ENCODE measurements at places on chromosomes 7 and 10.

- no peak for DNase-seq
Observed at GRCh38 chr10:8950978-8951377, 896.5 kb downstream of the GATA3 start.

DNA sequence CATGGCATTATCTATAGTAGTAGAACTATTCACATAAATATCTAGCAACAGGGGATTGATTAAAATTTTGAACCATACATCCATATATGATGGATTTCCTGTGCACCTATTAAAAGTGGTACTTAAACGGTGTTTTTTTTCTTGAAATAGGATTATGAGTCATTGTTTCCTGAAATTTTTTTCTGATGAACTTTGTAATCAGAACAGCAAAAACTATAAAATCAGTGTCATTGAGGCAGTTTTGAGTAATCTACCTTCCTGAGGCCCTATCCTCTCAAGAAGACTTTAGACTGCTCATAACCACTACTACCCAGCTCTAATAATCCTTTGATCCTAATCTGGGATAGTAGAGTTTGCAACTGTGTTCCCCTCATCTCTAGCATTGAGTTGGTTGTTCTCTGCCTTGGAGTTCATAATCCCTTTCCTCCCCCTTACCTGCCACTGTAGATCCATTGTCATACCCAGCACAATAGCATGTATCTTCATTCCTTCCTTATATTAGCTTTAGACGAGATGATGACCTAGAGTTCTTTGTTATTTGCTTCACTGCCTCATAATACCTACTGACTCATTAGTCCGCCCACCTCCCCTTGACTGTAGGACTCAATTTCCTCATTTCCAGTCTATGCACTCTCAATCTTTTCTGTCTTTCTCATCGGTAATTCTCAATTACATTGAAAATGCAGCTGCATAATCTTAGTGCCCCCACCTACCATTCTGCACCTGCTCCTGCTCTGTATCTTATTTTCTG lies 133.4 kb downstream of the LRRC4 start:
- DNase-seq: no peak

DNA sequence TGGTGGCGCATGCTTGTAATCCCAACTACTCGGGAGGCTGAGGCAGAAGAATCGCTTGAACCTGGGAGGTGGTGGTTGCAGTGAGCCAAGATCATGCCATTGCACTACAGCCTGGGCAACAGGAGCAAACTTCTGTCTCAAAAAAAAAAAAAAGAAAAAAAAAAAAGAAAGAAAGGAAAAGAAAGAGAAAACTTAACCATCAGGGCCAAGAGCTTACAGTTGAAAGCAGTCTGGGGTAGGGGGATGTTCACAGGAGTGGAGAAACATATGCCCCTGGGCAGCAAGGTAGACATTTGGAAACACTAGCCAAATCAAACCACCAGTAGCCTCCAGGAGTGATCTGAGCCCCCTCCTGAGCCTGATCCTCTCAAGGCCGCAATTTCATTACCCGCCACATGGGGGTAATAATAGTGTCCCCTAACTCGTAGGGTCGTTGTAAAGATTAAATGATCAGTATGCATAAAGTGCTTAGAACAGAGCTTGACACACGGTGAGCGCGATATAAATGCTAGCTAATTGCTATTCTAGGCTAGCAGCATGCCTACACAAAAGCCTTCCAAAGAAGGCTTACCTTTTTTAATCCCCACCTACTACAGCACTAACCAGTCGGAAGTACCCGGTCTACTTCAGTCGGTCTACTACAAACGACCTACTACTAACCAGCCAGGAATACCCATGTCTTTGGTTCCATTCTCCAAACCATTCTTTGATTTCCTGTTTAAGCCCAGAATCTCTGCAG lies 274.3 kb upstream of the NEBL start:
- peak; percentile 13 for DNase-seq

- DNase-seq: peak; percentile 92
Observed at GRCh38 chr10:114173921-114174694, at the start of gene CCDC186. TSS of gene CCDC186 (minus strand) at chr10:114174203. CDS start at chr10:114163268, 10,935 bp downstream.

DNA sequence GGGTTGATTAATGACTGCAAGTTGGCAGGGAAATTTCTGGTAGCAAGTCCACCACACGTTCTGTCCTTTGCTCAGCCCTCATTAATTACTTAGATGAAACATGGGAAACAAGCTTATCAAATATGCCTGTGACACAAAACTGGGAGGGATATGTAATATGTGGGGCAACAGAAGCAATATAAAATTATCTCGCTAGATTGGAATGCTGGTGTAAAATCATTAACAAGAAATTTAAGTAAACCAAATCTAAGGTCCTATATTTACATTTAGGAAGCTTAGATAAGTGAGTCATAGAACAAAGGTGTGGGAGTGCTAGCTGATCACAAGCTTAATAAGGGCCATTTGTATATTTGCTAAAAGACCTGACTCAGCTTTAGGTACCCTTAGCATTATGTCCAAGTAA lies 23.5 kb downstream of the TRPV5 start:
- no peak for DNase-seq

DNA sequence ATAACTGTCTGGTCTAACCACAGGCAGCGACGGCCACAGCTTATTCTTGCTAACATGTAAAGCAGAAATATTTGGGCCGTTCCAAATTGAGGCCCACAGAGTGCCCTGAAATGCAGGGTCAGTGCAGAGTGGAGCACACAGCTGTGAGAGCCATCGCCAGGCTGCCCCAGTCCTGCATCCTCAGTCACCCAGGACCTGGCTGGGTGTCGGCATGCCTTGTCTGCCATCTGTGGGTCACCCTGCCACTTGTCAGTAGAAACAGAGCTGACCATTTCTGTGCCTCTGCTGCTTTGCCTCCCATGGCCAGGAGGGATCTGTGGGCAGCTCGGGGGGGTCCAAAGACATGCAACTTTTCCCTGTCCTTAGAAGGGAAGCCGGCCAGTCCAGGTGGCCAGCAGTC lies 57.3 kb upstream of the BTBD16 start:
- no peak for DNase-seq

DNA sequence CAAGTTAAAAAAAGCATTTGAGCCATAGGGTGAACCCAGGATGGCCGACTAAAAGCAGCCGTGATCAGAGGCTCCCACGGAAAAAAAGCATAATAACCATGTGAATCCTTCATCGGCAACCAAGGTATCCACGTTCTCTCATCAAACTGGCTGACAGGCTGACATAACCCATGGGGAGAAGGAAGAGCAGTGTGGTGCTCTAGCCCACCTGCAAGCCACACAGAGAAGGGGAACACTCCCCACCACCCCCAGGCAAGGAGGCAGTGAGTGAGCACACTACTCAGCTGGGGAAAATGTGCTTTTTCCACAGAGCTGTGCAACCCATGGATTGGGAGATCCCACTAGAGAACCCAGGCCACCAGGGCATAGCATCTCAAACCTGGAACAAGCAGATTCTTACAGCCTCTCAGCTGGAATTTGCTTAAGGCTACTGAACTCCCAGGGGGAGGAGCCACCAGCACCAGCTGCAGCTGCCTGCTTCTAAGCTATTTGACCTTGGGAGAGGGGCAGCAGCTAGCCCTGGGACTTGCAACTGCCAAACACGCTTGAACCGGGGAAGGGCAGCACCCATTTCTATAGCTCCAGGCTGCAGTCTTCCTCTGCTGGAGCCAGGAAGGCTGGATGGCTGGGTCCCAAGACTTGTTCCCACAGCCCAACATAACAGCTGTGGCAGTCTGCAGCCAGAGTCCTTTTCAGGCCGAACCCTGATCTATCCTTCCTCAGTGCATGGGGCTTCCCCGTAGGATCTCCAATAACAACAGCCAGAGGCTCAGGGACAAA lies 178.2 kb upstream of the NRG3 start:
- DNase-seq: no peak

DNA sequence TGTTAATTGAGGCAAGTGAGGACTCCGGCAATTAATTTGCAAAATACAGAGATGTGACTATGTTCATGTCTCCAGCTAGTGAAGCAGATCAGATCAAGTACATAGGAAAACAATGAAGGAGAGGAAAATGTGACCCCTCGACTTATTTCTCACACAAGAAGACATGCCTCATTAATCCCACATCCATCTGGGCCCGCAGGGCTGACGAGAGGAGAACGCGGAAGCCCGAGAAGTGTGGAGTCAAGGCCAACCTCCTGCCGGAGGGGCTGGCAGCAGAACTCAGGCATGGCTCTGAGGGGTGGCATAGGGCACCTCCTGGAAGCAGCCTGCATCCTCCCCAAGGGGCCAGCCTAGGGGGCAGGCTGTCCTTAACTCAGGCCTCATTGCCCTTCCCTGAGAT lies 54.4 kb downstream of the ZNF503 start:
- no peak for DNase-seq

DNA sequence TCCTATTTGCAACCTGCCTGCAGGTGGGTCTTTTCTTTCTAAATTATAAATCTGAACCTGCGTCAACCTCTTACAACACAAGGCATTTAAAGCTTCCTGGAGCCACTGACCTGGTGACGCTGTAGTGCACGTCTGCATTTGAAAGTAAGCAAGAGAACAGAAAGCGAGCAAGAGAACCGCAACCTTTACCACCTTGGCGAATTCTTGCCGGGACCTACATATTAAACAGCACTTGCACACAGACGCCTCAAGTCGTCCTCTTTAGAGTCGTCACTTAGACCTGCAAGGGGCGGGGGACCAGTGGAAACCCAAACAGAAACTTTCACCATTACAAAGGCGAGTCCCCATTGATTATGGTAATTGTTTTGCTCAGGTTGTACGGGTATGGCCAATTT lies 9.5 kb downstream of the GLI3 start:
- no peak for DNase-seq

GRCh38 chr7:75584354-75584753 lies 92.2 kb downstream of the SPDYE5 start:
- DNase-seq: no peak

GRCh38 chr7:42714356-42714755 lies 197.5 kb downstream of the C7orf25 start:
- no peak for DNase-seq

DNA sequence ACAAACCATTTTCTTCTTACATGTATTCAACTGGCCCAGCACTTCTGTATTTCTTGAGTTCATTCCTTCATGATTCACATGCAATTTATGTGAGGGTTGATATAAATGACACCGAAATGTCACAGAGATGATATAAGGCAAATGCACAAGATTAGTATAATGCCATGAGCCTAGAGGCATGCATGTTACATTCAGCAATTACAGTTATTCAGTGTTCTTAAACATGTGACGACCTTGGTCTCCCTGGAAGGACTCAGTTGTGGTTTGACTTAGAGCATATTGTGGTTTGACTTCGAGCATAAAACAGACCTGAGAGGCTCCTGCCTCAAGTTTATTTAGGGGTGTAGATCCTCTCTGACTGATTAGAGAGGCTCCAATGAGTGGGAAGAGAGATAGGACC lies 752.1 kb upstream of the POM121L12 start:
- no peak for DNase-seq

- DNase-seq: peak; percentile 20
Observed at GRCh38 chr7:21352540-21353387, 75.1 kb upstream of the SP4 start.

DNA sequence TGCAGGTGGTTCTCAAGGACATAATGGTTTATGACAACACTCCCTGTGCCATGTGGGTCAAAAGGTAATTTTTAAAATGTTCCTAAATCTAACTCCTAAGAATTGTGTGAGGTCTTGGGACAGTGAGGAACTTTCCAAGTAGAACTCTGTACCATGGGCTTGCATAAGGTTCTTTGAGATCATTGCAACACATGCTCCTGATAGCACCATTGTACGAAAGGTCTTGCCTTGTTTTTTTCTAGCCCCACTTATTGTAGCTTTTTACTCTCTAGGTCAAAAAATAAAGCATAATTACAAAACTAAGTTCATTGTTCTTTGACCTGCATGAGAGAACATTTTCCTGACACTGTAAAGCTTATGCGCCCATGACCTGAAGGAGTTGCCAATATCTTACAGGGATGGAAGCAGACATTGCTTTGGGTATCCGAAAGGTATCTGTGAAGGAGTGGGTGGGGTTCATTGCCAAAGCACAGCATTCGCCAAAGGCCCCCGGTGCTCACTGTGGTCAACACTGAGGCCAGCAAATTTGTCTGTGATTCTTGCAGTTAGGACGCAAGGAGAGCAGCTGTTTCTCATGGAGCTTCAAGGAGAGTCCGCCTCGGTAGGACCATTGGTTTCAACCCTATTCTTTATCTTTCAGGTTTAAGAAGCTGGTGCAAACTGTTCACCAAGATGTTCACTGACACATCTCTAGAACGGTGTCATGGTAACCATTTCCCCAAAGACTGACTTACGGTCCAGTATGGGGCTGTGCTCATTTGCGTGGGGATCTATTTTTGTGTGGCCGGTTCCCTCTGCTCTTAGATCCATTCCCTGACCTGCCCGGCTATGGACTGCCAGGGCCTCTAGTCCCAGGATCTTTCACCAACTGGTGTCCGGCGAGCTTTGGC lies 7.6 kb upstream of the PRKAG2 start:
- DNase-seq: no peak

DNA sequence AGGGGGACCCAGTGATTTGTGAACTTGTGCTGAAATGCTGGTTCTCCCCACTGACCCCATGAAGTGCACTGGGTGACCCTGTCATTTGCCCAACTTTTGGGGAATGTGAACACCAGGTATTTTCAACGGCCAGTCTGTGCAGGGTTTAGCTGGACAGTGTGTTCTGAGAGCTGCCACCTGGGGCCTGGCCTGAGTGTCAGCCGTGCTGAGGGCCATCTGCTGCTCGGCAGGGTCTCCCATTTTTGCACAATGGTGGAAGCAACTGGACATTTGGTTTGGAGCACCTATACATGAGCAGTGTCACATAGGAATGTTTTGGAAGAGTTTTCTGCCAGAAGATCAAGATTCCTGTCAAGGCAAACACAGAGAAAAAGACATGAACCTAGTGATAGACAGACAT lies 5.2 kb downstream of the CHN2 start:
- no peak for DNase-seq

DNA sequence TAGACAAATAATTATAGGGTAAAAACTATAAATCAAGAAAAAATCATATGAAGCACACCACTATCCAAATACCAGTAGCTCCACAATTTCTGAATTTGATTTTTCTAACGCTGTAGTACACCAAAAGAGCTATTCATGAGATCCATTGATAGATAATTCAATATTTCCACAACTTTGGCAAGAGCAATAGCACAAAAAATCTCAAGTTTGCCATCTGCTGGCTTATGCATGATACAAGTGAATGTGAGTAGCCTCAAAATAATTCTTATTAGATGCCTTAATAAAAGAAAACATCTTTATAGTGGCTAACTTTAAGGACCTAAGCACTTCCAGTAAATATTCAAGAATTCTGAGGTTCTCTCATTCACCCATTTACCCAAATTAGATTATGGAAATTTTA lies 2.2 kb upstream of the TMEM196 start:
- DNase-seq: no peak

GRCh38 chr10:103042129-103042528 lies 124.0 kb downstream of the CNNM2 start:
- DNase-seq: no peak
